ENCODE measurements at places on chromosomes 1 and 21. TPM values are rescaled to one million over a fixed set of nuclear protein-coding genes. Genes with fewer than 3 reads are reported as not detected.

The BEND5 gene
- polyA plus RNA-seq = 1.2 TPM

GRCh38 chr1:30045304-30046090 is 677.9 kb downstream of the MATN1 start:
- DNase-seq = no peak

The PLCH2 gene
- 0.22 TPM for polyA plus RNA-seq

The RNF11 gene
- polyA plus RNA-seq = 69.6 TPM

The AVPR1B gene
- polyA plus RNA-seq = not detected

DNA sequence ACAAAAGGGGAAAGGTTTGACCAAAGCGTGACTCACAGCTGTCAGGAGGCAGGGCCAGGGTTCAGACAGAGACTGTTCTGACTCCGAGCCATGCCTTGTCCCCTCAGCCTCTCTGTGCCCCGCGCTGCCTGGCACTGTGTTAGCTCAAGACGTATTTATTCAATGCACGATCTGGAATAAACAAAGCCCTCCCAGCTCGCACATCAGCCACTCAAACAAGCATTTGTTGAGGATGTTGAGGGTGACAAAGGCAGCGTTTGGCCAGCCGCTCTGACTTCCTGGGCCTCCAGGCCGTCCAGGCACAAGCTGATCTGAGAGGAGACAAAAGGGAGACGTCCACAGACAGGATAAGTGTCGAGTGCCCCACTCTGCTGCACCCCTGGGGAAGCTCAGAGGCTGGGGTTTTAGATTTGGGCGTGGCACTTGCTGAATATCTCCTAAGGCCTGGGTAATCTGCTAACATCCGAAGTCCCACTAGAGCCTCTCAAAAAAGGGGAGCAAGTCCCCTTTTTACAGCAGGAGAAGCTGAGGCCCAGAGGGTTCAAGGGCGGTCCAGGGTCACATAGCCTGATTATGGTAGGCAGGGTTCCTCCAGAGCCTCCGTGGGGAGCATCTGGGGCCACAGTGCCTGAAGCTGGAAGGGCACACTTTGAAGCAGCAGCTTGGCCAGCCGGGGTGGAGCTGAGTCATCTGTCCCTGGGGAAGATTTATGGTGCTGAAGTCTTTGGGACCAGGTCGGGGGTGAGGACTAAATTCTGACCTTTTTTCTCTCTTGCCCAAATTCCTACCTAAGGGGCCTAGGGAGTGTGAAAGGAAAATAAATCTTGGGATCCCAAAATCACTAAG is 95.9 kb downstream of the SPSB1 start:
- peak; percentile 38 for DNase-seq

- DNase-seq = no peak
These were observed 170.7 kb upstream of the IRF2BP2 start for GRCh38 chr1:234780531-234781162.

The SLC35F3 gene
- 0.04 TPM for polyA plus RNA-seq

The TTC13 gene
- polyA plus RNA-seq = 9.2 TPM

The CCDC30 gene
- 0.38 TPM for polyA plus RNA-seq

- no peak for DNase-seq
These were observed 138.6 kb downstream of the PEX14 start for GRCh38 chr1:10613340-10613739.

DNA sequence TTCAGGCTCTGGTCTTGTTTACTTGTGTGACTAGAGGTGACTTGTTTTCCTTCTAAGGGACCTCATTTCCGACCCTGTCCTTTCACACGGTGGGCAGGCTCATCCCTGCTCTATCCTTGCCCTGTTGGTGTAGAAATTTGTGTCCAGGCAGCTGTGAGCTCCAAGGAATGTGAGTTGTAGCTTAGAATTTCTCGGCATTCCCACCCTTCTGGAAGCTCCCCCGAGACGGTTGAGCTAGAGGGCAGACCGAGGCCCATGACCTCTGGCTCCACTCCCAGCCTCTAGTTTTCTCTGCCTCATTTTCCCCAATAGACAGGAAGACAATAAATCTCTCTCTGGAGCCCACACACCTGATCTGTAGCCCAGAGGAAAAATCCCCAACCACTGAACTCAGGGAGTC is 100.9 kb downstream of the NAV1 start:
- DNase-seq = no peak

DNA sequence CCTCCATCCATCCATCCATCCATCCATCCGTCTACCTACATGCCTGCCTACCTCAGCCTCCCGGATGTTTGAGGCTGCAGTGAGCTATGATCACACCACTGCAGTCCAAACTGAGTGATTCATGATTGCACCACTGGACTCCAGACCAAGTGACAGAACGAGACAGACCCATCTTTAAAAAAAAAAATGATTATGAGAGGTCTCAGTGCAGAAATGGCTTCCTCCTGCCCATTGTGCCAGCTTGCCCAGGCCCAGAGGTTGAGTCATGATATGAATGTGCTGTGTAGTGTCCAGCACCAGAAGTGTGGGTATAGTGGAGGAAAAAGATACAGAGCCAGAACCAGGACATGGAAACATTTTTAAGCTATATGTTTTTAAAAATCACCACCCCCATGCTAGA is 149.9 kb downstream of the KIF26B start:
- no peak for DNase-seq

- DNase-seq = no peak
These were observed 169.8 kb upstream of the FOXD3 start for GRCh38 chr1:63152572-63152971.

The DISP1 gene
- polyA plus RNA-seq = 3.8 TPM

The ETV3L gene
- polyA plus RNA-seq = not detected

DNA sequence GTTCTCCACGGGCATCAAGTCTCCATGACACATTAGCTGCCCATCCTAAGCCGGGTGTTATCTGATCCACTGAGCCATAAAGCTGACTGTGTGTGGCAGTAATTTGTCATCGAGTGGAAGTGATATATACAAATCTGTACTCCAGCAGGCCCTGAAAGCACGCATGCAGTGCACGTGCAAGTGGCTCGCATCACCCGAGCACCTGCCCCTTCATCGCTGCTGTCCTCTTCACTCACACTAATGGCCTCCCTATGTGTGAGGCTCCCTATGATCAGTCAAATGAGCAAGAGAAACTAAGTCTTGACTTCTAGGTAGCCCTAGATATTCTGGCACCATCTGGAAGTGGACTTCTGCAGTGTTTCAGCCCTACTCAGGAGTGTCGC is 248.6 kb downstream of the MATN1 start:
- DNase-seq = no peak

DNA sequence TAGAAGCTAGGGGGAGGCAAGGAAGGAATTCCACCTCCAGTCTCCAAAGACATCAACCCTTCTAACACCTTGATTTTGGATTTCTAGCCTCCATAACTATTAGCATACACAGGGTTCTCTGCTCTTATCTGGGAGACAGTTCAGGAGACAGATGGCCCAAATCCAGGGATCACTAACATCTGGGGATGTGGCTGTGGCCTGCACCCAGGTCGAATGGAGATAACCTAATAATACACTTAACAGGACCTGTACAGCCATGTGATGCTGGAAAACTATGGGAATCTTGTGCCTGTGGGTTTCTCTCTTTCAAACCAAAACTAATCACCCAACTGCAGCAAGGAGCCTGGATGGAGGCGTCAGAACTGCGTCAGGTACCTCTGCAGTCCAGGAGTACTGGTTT is 47.6 kb downstream of the KIAA0319L start:
- no peak for DNase-seq

DNA sequence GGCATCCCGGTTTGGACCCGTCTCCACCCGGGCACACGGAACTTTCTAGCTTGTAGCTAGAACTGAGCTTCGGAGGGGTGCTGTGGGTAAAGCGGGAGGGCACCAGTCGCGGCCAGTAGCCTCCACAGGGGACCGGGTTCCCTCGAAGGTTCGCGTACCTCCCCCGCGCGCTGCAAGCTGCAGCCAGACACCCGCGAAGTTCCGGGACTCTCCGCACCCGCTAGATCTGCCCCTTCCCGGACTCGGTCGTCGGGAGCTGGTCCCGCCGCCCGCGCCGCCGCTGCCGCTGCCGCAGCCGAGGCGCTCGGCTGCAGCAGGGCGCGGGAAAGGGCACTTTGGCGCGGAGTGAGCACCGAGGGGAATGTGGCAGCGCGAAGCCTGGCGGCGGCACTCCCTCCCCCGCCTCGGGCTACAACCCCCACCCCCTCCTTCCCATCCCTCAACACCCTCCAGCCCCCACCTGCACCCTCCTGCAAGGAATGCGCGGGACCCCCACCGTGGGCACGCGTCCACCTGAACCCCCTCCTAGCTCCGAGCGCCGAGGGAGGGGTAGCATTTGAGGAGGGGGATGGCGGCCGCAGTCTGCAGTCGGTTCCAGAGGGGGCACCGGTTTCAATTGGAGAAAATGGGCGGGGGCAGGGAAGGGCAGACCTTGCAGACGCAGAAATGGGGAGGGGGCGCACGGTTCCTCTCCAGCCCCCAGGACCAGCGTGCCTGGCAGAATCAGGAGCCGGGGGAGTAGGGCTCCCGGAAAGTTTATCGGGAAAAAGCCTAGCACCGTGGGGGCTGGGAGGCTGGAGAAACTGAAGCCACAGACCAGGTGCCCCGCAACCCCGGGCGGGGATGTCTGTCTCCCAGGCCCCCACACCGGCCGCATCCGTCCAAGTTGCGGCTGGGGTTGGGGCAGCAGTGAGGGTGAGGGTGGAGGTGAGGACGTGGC is 968 bp downstream of the CSMD2 start:
- DNase-seq = no peak

The LRRN2 gene
- polyA plus RNA-seq = 0.73 TPM

DNA sequence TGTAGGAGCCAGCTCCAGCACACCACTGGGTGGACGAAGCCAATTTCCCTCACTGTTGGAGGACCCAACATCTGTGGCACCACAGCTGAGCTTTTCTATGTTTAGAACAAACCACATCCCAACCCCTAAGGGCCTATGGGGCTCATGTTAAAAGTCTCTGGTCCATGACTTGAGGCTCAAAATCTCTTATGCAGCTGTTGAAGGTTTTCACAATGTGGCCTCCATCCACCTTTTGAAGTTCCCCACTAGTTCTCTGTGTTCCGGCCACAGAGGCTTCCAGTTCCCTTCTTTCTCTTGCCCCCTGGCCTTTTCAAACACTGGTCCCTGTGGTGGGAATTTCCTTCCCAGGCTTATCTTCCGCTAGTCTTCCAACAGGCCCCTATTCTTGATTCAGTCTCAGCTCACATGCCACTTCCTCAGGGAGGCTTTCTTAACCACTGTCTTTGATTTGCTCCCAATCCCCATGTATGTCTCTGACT is 3.9 kb upstream of the IFNLR1 start:
- no peak for DNase-seq

DNA sequence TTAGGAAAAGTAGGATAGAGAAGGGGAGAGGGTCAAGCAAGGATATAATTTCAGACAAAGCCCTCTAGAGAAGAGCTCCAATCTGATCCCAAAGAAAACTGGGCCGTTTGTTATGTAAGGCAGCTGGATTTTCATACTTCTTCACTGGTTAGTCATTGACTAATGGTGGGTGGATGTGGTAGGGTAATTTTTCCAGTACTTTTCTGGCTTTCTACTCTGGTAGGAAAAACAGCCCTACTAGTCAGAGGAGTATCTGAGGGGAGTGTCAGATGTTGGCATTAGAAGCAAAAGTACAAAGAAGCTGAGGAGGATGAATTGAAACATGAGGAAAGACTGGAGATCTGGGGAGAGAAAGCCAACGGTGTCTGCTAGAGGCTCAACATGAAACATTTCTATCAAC is 145.3 kb downstream of the TNFSF18 start:
- DNase-seq = no peak

The OLIG2 gene
- polyA plus RNA-seq = not detected

The TTC34 gene
- 0.03 TPM for polyA plus RNA-seq

Measured in heart right ventricle (tissue), 16 donors.